H9 (cell line): ENCODE measurements at places on chromosomes 2 and 18.

GRCh38 chr2:240983996-240984498, 14.4 kb upstream of the SNED1 start:
- no peaks in the 10 kb centered on the region for H3K27me3 ChIP-seq
- DNase-seq: no peak
- H3K4me3 ChIP-seq: no peak overlapping the region; the same call in 2 of the 3 replicates
- no peaks in the 10 kb centered on the region for H3K4me1 ChIP-seq
- H3K36me3 ChIP-seq: no peaks in the 10 kb centered on the region
- no peak overlapping the region for H3K27ac ChIP-seq

DNA sequence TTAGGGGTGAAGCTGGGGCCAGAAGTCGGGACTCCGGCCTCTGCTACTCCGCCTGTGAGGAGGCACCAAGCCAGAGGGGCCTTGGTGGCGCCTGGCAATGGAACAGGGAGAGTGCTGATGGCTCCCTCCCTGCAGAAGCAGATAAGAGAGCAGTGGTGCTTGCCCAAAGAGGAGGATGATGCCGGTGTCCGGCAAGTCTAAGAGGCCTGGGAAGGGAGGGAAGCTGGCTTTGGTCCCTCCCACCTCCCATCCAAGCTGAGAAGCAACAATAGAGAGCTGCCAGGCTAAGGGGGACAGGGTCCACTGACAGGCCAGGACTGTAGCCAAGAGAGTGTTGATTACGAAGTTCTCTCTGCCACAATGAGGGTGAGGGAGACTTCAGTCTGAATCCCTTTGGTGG, 479.5 kb downstream of the TNS1 start:
- H3K27ac ChIP-seq: no peak overlapping the region
- H3K4me1 ChIP-seq: no peaks in the 10 kb centered on the region
- no peak overlapping the region for H3K4me3 ChIP-seq
- H3K27me3 ChIP-seq: no peaks in the 10 kb centered on the region
- DNase-seq: no peak

GRCh38 chr18:48521723-48522122, 17.1 kb upstream of the CTIF start:
- H3K36me3 ChIP-seq: no peaks in the 10 kb centered on the region
- H3K27ac ChIP-seq: no peak overlapping the region
- H3K4me3 ChIP-seq: no peak overlapping the region
- no peaks in the 10 kb centered on the region for H3K27me3 ChIP-seq

DNA sequence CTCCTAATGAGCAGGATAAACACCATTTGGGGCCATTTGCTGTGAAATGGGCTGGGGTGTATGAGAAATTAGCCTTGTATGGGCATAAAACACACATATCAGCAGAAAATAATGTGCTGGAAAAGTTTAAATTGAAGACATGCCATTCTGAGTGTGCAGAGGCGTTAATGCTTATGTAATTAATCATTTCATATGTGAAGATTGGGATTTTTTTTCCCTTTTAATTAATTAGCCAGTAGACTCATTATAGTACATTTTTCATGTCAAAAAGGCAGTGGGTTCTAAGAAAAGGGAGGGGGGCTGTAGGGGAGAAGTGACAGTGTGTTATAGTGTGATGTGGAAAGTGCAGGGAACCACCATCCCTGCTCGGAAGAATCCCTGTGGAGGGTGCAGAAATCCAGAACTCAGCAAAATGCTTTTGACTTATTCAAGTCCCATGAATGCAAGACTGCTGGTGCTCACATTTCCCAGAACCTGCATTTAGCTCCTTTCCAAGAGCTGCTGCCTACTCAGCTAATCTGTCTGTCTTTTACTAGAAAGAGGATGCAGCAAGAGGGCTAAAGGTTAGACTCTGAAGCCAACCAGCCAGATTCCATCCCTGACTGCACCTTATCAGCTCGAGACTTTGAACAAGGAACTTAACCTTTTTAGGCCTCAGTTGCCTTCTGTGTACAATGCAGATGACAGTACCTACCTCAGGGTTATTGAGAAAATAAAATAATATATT, 11.6 kb upstream of the COX7A2L start:
- no peaks in the 10 kb centered on the region for H3K27me3 ChIP-seq
- no peak overlapping the region for H3K27ac ChIP-seq
- H3K36me3 ChIP-seq: no peaks in the 10 kb centered on the region
- H3K4me3 ChIP-seq: no peak overlapping the region
- DNase-seq: no peak

GRCh38 chr2:223203971-223204929, 152.3 kb downstream of the KCNE4 start:
- no peaks in the 10 kb centered on the region; the same call in 1 of the 2 replicates for H3K4me1 ChIP-seq
- H3K36me3 ChIP-seq: no peaks in the 10 kb centered on the region; the same call in 1 of the 2 replicates
- H3K4me3 ChIP-seq: no peak overlapping the region
- no peaks in the 10 kb centered on the region for H3K27me3 ChIP-seq

- DNase-seq: peak; percentile 89
- H3K27me3 ChIP-seq: no peaks in the 10 kb centered on the region; the same call in 1 of the 2 replicates
- no peaks in the 10 kb centered on the region for H3K4me1 ChIP-seq
- no peak overlapping the region for H3K27ac ChIP-seq
- H3K36me3 ChIP-seq: no peaks in the 10 kb centered on the region
Observed at GRCh38 chr2:219298759-219299371, 10.3 kb downstream of the PTPRN start.

GRCh38 chr18:31819106-31819924, 58.6 kb upstream of the SLC25A52 start:
- peak overlapping the region; percentile 31 for H3K4me3 ChIP-seq
- peaks cover 2% of the 10 kb centered on the region; the same call in 1 of the 2 replicates for H3K4me1 ChIP-seq
- peak; percentile 58 for DNase-seq
- H3K27ac ChIP-seq: peak overlapping the region; percentile 53

DNA sequence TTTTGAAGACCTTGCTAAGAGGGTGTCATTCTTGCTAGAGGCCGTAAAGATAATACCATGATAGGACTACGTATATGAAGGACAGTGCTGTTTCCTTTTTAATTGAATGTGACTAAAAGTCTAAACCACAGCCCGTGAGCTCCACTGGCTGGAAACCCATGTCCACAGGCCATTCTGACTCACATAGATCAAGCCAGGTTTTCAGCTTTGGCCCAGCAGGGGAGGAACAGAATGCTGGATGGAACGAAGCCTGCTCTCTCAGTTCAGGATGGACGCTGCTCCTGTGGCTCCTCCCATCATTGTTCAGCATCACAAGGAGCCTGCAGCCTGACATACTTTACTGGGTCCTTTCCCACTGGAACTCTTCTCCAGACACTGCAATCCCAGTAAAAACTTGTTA, 47.6 kb downstream of the ALPK2 start:
- DNase-seq: peak; percentile 48
- H3K4me3 ChIP-seq: no peak overlapping the region
- no peaks in the 10 kb centered on the region for H3K27me3 ChIP-seq

DNA sequence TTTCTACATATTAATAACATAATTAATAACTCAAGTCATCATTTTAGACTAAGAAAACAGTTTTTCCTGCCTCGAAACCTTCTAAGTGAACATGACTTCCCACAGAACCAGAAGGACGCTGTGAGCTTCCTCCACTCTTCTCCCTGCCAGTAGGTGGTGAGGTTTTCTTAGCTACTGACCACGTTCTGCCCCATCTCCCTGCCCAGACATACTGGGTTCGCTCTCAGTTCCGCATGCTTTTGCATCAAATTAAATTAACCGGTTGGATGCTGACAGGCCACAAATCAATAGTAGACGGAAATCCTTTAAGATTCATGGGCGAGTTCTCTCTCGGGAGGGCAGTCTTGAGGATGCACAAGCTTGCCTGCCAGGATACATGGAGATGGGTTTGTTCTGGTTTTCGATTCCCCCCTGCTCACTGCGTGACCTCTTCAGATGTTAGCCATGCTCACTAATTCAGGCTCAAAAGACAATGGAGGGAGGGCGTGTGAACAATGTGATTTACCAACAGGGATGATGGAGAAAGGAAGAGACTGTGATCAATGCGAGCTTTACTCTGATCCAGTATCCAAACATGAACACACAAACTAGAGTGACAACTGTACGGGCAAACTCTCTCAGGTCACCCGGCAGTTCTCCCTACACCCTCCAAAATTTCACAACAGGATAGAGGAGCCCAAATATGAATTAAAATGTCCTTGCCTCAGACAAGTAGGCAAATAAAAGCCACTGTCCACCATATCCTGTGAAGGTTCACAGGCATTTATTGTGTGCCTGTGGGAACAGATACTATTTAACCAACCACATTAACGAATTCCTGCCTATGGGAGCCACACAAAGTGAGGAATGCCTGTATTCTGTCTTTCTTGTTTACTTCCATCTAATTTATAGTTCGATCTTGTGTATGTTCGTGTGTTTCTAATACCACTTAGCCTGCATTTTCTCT, 375.7 kb downstream of the EIPR1 start:
- H3K27me3 ChIP-seq: no peaks in the 10 kb centered on the region
- H3K36me3 ChIP-seq: no peaks in the 10 kb centered on the region
- DNase-seq: no peak
- no peaks in the 10 kb centered on the region for H3K4me1 ChIP-seq

- H3K4me1 ChIP-seq: no peaks in the 10 kb centered on the region
- H3K27ac ChIP-seq: no peak overlapping the region
- peak; percentile 39 for DNase-seq
- peak overlapping the region; percentile 83 for H3K4me3 ChIP-seq
- peaks cover 3% of the 10 kb centered on the region; the same call in 1 of the 2 replicates for H3K27me3 ChIP-seq
- H3K36me3 ChIP-seq: peaks cover 3% of the 10 kb centered on the region; the same call in 2 of the 3 replicates
Observed at GRCh38 chr2:85888020-85888683, 638 bp downstream of the ST3GAL5 start.

GRCh38 chr18:3827236-3827845, 377.4 kb downstream of the TGIF1 start:
- no peak for DNase-seq
- no peak overlapping the region for H3K27ac ChIP-seq
- no peak overlapping the region for H3K4me3 ChIP-seq
- H3K27me3 ChIP-seq: no peaks in the 10 kb centered on the region

DNA sequence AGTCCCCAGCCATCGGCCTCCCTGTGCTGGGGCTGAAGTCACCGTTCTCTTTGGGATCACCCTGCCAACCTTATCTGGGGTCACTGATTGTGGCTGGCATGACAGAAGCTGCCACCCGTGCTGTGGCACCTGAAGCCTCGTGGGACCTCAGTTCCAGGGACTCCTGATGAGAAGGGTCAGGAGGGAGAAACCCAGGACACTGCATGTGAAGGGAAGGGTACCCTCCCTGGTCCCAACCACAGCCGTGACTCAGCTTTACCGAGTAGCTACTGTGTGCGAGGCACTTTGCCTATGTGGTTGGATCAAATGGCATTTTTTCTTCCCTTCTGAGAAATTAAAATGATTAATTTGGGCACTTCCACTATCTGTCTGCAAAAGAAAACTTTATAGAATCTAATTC, 64.4 kb downstream of the SP110 start:
- H3K36me3 ChIP-seq: peaks cover 7% of the 10 kb centered on the region; the same call in 2 of the 3 replicates
- H3K4me1 ChIP-seq: 0 out of 2 replicates have a peak, but pooled peaks cover 2% of the 10 kb centered on the region
- no peak overlapping the region for H3K27ac ChIP-seq
- no peak for DNase-seq

DNA sequence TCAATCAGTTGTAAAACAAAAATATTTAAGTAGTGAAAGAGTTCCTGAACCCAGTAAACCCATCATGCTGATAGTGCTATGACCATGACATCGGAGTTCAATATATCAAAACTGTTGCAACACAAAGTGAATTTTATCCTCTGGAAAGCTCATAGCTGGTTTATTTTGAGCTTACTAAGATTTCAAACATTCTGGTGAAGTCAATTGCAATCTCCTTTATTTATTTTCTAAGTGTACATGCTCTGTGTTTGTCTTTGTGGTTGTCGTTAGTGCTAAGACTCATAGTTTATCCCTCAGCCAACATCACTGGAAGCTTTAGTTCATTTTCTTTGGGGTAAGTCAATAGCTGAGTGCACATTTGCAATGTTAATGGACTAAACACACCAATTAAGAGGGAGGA, 91.9 kb downstream of the QPCT start:
- H3K36me3 ChIP-seq: no peaks in the 10 kb centered on the region
- H3K4me1 ChIP-seq: no peaks in the 10 kb centered on the region
- DNase-seq: no peak

GRCh38 chr2:28958689-28959088, 22.4 kb upstream of the TOGARAM2 start:
- no peaks in the 10 kb centered on the region for H3K36me3 ChIP-seq
- DNase-seq: peak; percentile 71
- H3K4me3 ChIP-seq: no peak overlapping the region
- H3K27me3 ChIP-seq: no peaks in the 10 kb centered on the region

GRCh38 chr2:36490749-36491148, 107.2 kb downstream of the FEZ2 start:
- DNase-seq: no peak
- H3K4me3 ChIP-seq: no peak overlapping the region
- H3K27ac ChIP-seq: no peak overlapping the region

GRCh38 chr18:48889115-48889941, 61.4 kb downstream of the SMAD7 start:
- DNase-seq: peak; percentile 80
- H3K4me3 ChIP-seq: no peak overlapping the region
- H3K27me3 ChIP-seq: no peaks in the 10 kb centered on the region
- no peaks in the 10 kb centered on the region for H3K36me3 ChIP-seq
- H3K27ac ChIP-seq: no peak overlapping the region
- peaks cover 3% of the 10 kb centered on the region; the same call in 1 of the 2 replicates for H3K4me1 ChIP-seq

- no peak overlapping the region for H3K4me3 ChIP-seq
- no peaks in the 10 kb centered on the region for H3K27me3 ChIP-seq
- DNase-seq: no peak
- no peaks in the 10 kb centered on the region for H3K4me1 ChIP-seq
- peaks cover 14% of the 10 kb centered on the region for H3K36me3 ChIP-seq
Observed at GRCh38 chr18:7304061-7304370, 73.1 kb downstream of the LRRC30 start.

DNA sequence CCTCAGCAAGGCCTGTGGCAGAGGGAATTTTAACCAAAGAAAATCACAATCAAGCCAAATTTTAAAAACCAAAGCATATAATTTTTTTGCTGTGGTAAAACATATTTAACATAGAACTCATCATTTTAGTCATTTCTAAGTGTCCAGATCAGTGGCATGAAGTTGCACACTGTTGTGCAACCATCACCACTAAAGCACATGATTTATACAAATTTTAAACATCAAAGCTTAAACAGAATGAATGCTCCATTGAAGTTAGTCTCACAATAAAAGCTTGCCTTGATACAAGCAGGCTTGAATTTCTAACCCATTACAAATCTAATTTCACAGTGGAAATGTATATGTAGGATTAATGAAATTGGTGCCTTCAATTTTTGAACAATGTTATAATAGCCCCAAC, 31.2 kb downstream of the FTCDNL1 start:
- no peaks in the 10 kb centered on the region for H3K4me1 ChIP-seq
- DNase-seq: no peak
- H3K27me3 ChIP-seq: no peaks in the 10 kb centered on the region
- no peak overlapping the region for H3K4me3 ChIP-seq
- no peaks in the 10 kb centered on the region for H3K36me3 ChIP-seq
